ENCODE measurements at places on chromosomes 3 and 15.
A peak's percentile ranks its signal among the peaks of the same experiment; 100 is the strongest.

DNA sequence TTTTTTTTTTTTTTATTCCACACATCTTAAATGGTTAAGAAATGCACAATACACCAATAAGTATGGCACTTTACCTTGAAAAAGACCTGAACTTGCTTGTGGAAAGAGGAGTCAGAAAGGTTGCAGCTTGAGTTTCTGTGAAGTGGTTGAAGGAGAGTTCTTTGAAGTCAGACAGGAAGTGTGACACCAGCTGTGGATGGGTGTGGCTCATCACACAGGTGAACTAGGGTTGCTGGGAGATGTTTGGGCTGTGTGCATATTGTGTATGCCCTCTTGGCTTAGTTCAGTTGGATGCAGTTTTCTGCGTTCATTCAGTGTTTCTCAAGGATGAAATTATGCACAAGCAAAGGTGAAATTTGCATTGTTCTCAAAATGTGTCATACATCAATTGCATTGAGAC is 6.3 kb downstream of the AEN start:
- peak; percentile 93 for DNase-seq

DNA sequence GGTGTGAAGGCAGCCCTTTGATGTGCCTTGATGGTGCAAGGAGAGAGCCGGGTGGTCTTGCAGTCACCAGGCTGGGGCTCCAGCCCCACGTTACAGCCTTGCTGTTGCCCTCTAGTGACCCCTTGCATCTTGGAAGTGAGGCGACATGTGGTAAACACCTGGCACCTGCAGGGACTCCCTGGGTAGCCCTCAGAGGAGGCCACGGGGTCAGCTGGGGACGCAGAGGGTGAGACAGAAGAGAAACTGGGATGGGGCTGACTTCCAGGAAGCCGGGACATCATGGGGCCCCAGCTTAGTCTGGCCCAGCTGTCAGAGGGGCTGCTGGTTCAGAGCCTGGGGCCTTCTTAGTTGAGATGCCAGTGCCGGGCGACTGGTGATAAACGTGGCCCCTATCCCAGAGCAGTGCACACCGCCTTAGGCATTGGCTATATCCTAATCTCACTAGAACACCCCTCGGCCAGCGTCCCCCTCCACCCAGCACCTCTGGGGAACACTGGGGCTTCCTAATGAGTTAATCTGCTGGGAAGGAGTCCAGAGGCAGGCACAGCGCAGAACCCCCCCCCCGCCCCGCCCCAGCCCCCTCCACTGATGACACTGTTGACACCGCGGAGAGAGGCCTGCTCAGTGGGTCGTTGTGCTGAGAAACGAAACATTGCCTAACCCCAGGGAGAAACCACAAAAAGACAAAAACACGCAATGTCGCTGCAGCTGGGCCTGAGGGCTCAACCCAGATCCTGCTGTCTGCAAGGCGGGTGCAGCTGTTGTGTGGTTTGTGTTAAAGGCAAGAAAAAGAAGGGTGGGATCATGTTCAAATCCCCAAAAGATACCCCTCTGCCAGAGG is 60.5 kb upstream of the KLF13 start:
- peak; percentile 73 for DNase-seq

GRCh38 chr15:43998607-43999006 is 171.8 kb downstream of the WDR76 start:
- DNase-seq, result no peak

DNA sequence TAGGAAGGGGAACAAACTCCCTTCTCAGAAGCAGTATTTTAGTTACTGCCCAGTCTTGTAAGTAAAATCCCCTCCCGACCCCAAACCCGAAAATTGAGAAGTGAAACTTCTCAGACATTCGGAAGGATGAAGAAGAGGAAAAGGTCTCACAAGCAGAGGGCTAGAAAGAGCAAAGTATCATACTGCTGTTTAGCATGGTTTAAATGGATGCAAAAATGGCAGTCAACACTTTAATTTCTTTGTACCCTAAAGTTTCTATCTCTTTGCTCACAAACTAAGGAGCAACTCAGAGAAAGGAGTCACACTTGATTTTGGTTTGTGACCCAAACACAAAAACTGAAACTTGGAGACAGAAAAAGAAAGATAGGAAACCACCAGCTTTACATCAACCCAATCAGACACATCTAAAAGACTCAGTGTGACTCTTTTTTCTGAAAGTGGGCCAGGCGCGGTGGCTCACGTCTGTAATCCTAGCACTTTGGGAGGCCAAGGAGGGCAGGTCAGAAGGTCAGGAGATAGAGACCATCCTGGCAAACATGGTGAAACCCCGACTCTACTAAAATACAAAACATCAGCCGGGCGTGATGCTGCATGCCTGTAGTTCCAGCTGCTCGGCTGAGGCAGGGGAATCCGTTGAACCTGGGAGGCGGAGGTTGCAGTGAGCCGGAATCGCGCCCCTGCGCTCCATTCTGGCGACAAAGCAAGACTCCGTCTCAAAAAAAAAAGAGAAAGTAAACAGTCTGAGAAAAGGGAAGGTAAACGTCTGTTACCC is 63.2 kb upstream of the ATP11B start:
- no peak for DNase-seq

GRCh38 chr15:83443076-83443847 is 3.9 kb upstream of the SH3GL3 start:
- DNase-seq, result no peak

GRCh38 chr15:64112904-64113303 is 17.1 kb downstream of the SNX1 start:
- DNase-seq, result no peak

- peak; percentile 83 for DNase-seq
These were observed 103.3 kb downstream of the SNRK start for GRCh38 chr3:43389388-43390254.

DNA sequence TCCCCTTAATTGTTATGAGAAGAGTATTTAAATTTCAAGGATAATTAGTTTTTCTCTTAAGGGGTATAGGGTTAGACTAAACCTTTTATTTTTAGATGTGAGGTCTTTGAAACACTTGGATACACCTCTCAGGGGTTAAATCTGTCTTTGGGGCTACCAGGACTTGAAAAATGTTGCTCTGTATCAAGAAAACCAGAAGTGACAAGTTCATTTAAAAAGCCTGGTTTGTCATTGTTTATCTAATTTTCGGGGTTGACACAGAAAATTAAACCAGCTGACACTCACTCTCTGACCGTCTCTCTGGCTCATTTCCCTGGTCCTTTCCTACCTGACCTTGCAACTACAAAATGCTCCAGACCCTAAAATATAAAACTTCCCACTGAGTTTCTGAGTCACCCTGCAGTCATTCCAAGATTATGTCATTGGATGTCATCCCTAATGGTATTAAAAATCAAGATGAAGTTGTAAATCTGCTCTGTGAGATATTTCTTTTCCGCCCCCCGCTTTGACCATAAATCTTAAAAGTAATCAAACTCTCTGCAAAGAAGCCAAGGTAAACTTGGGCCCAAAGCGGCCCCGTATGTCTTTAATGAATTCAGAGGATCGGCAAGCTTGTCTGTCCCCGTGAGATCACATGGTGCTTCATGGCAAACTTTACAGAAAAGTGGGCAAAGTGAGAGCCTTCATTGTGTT is 32.9 kb upstream of the SKOR1 start:
- DNase-seq, result no peak

- DNase-seq, result no peak
These were observed 277.1 kb upstream of the GBE1 start for GRCh38 chr3:82038556-82038955.

DNA sequence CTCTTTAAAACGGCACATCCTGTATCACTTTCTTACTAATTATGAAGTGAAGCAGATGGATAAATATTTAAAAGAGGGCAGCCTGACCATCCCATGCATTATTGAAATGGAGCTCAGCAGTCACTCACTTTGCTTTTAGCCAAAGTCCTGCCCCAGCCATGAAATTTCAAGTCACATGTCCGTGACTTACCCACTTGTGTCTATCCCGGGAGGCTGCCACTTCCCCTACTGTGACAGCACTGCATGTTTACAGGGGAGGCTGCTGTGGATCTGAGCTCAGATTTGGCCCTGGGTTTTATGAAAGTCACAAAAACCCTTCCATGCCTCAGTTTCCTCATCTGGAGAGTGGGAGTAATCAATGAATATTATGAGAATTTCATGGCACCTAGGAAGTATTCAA is 17.9 kb upstream of the LRRK1 start:
- DNase-seq, result no peak

DNA sequence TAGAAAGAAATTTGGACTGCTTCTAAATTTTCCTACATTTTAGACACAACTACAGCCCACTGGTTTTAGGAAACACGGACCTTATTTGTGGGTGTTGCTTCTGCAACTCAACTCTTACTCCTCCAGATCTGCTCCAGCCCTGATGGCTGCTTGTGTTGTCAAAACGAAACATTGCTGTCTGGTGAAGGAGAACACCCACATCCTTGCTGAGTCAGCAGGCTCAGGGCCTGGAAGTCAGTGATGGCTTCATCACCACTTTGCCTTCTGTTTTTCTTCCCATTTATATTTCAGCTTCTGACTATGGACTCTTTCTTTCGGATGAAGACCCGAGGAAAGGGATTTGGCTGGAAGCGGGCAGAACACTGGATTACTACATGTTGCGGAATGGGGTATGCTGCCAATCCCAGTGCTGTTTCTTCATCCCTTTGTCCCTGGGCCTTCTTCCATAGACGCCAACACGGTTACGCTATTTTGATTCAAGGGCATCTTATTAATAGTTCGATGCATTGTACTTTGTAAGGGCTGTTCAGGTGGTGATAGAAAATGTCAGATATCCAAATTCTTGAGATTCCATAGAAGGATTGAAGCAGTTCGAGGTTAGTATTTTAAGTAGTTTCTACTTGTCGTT is 392.6 kb upstream of the TPM1 start:
- no peak for DNase-seq

DNA sequence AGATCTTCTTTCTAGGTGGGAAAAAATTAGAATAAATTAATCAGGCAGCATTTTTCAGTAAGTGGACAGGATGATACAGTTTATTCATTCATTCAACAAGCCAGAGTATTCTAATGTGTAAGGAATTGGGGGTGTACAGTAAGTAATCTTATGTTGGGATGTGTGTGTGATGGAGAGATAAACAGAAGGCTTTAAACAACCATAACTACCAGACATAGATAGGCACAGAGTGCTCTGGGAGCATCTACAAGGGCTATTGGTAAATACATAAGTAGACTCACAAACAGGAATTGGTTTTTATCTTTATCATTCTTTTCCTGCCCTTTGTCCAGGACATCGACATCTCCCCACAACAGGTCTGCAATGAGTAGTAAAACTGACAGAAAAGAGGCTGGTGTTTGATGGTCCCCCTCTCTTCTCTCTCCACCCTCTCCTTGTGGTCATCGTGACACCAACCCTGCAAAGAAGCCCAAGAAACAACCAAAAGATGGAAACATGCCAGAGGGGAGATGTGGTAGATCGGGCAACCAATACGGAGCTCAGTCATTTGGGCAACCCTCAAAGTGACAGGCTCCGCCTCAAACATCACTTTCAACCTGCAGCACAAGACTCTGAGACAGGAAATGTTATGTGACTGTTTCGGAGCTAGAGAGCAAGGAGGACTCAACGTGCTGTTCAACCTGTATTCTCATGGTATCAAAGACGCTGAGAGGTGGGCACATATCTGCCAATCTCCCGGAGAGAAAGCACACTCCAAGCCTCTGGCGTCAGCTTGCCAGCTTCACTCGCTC is 28.7 kb upstream of the B3GNT5 start:
- peak; percentile 9 for DNase-seq

DNA sequence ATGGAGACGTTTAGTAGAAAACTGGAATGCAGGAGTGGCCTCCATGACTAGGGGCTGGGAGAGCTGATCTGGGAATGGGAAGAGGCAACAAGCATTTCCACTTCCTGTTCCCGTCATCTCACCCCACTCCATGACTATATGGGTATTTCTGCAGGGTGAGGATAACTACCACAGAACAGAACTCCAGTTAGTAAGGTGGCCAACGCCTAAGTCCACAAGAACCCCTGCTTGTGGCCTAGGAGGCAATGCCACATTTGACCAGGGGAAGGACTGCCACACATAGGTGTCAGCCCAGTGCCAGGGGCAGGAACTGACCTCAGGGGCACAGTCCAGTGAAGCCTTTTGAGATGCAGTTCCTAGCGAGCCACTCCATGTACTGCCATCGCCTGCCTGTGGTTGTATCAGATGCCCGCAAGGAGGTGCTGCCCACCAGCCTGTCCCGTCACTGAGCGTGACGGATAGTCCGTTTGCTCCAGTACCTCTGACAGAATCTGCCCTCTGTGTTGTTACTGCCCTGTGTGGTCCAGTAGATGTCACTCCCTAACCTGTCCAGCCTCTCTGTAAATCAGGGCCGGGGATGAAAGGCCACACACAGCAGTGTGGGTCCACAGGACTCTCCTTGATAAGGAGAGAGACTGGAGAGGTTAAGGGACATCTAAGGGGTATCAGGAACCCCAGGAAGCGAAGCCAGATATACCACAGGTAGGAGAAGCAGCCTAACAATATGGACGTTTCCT is 3.5 kb upstream of the MTFMT start:
- peak; percentile 29 for DNase-seq

GRCh38 chr3:64203216-64203615 is 22.1 kb downstream of the PRICKLE2 start:
- DNase-seq, result no peak

GRCh38 chr3:177251755-177252154 is 54.5 kb upstream of the TBL1XR1 start:
- no peak for DNase-seq

DNA sequence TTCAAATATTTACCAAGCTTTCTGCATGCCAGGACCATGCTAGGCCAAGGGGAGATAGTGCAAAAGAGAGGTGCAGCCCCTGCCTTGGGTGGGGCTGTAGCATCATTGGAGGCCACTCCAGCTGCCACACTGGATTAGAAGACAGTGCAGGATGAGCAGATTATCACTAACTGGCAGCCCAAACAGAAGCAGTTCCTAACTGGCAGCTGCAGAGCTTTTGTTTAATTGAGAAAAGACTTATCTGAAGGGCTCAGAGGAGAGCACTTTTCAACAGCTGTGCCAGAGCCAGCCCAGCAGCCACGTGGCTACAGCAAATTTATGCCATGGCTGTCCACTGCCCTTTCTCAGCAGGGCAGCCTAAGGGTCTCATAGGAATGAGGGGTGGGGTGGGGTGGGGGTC is 13.5 kb upstream of the ACSBG1 start:
- DNase-seq, result no peak

GRCh38 chr3:114506591-114507300 is 212.9 kb downstream of the TIGIT start:
- no peak for DNase-seq

DNA sequence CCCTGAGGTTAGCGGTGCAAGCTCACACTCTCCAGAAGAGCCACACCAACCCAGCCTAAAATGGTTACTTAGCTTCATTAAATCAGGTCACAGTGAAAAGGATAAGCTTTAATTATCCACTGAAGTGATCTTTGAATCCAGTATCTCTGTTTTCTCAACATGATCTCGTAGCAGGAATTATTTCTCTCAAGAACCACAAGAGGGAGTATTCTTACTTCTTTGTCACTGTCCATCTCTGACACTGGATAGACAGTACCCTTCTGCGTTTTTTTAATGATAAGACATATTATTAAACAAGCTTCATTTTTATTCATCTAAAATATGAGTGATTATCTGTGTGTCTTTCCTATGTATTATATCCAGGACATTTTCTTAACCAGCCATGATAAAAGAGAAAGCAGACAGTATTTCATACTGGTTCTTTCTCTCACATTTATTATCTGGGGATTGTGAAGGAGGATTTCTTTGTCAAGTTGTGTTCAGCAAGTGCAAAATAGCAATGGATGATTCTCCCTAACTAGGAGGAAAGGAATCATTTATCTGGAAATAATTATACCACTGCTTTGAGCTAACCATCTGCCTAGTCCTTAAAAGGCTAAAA is 105.4 kb upstream of the CCDC54 start:
- no peak for DNase-seq
